Left hindlimb (tissue), 1 donor: ENCODE measurements at places on chromosomes 11 and 22.
A peak's percentile ranks its signal among the peaks of the same experiment; 100 is the strongest.

DNA sequence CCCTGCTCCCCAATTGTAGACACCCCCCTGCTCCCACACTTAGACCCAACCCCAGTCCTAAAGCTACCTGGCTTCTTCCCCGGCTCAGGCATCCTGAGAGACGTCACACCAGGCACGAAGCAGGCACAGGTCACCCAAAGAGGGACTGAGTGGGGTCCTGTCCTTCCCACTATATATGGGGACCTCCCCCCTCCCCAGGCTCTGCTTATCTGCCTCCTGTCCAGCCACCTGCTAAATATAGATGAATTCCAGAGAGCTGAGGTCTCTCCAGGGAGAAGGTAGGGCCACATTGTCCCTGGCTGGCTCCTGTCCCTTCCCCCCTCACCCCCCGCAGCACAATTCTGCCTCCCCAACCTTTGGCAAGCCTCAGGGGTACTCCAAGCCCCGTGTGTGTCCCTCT, at the start of gene MYBPC3:
Gene MYBPC3, minus strand, starts transcription at position 147 of the 400 bp plus-strand sequence. Its CDS starts 55 bp downstream, at position 92.
- no peak for DNase-seq

- DNase-seq = peak; percentile 8
These were observed 130.6 kb downstream of the ST3GAL4 start for GRCh38 chr11:126485986-126486635.

DNA sequence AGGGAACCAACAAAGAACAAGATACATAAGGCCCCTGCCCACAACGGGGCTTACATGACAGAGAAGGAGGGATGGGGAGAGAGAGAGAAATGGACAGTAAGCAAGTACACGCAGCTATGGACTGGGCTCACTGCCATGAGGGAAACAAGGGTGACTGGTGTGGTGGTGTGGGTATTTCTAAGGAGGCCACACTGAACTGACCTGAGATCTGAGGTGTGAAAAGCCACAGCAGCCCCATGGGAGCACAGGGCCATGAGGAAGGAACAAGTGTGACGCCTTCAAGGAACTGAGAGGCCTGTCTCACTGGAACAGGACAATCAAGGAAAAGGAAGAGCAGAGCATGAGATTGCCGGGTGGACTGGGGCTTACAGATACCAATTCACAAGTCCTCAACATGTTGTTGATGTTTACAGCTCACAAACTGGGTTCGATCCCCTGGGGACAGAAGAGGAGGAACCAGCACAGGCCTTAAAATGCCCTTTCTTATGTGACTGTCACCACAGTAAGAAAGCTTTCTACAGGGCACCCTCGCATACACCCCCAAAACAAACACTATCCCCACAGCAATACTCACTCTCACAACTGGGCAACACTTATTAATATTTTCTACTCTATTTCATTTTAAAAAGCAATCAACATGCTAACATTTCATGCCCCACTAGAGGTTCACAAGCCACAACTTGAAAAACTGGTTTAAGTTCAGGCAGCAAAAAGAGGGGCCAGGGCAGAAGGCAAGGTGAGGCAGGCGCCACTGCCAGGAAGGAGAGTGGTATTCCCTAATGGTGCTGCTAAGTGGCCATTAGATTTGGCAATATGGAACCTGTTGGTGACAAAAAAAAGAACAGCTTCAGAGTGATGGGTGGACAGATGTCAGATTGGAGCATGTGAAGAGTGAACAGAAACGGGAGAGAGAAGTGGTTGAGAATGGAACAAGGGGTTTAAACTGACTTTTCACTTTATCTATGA, 39.1 kb downstream of the TCIRG1 start:
- no peak for DNase-seq

- DNase-seq = no peak
These were observed 5.3 kb upstream of the PDGFB start for GRCh38 chr22:39250131-39250530.
